Heart right ventricle (tissue), 16 donors: ENCODE measurements at places on chromosomes 1 and 21. TPM values are rescaled to one million over a fixed set of nuclear protein-coding genes. Genes with fewer than 3 reads are reported as not detected.

TNFAIP8L2 gene
- 2.4 TPM for polyA plus RNA-seq

MSH4 gene
- 0.12 TPM for polyA plus RNA-seq

PKP1 gene
- polyA plus RNA-seq, result 0.39 TPM

PADI2 gene
- polyA plus RNA-seq, result 0.07 TPM

C1orf87 gene
- polyA plus RNA-seq, result not detected

FOXO6 gene
- polyA plus RNA-seq, result 0.95 TPM

PODN gene
- polyA plus RNA-seq, result 11.4 TPM

GCSAML gene
- under 0.01 TPM for polyA plus RNA-seq

TIE1 gene
- polyA plus RNA-seq, result 43.7 TPM

NID1 gene
- polyA plus RNA-seq, result 30.2 TPM

MGST3 gene
- polyA plus RNA-seq, result 837 TPM

HAO2 gene
- 0.01 TPM for polyA plus RNA-seq

KAZN gene
- 1.9 TPM for polyA plus RNA-seq

SFN gene
- not detected for polyA plus RNA-seq

GPR37L1 gene
- polyA plus RNA-seq, result 0.03 TPM

APOBEC4 gene
- polyA plus RNA-seq, result not detected

NME7 gene
- 12.4 TPM for polyA plus RNA-seq

L1TD1 gene
- polyA plus RNA-seq, result 0.16 TPM

C1orf94 gene
- 0.01 TPM for polyA plus RNA-seq

S100A11 gene
- 477 TPM for polyA plus RNA-seq

ATAD3C gene
- polyA plus RNA-seq, result 0.49 TPM

LEFTY2 gene
- 0.35 TPM for polyA plus RNA-seq
